ENCODE measurements at places on chromosomes 2 and 18.
A peak's percentile ranks its signal among the peaks of the same experiment; 100 is the strongest.

GRCh38 chr2:175595139-175595538, 406.9 kb downstream of the LNPK start:
- no peak for DNase-seq

DNA sequence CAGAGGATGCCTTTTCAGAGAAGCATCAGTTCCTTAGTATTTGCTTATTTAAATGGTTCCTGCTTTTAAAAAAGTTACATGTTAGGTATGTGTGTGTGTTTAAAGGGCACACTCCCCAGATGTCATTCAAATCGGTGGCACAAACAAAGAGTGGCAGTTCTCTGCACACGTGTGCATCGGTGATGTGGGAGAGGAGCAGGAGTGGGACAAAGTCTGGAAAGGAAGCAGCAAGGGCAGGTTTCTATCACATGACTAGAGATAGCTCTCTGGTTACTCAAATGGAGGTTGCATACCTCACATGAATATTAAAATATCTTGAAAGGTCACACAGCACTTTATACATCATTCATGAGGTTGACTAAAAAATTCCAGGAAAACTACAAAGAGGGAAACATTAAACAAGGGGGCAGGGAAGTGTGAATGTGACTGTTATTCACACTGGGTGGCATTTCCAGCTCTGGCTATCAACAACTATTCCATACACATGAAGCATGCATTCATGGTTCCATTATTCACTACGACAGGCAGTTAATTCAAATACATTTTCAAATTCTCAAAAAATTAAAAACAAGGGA, 64.7 kb downstream of the SEPTIN10 start:
- no peak for DNase-seq

DNA sequence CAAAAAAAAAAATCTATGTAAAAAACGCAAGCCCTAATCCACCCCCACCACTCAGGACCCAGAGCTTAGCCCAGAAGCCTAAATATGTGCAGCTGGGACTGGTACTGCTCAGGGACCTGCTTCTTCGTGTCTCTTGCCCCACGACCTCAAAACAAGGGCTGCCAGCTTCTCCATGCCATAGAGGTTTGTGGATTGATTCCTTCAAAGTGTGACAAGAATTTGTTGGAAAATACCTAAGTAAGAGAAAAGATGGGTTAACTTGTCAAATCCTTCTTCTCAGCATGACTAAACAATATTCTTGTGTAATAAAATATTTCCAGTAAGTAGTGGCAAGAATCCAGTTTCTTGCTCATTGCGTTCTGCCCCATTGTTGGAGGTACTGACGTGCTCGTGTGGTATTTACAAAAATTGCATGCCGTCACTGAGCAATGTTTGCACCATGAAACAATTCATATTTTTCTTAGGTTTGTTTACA, 825 bp upstream of the SCYGR1 start:
- DNase-seq: peak; percentile 98

DNA sequence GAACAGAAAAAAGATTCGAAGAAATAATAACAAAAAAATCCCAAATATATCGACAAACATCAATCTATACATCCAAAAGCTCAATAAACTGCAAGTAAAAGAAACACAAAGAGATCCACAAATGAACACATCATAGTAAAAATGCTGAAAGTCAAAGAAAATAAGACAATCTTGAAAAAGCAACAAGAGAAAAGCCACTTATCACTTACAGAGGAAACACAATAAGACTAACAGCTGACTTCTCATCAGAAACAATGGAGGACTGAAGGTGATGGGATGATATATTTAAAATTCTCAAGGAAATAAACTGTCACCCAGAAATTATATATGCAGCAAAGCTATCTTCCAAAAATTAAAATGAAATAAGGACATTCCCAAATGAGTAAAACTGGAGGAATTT, 140.3 kb downstream of the NDUFA10 start:
- no peak for DNase-seq

- DNase-seq: no peak
Observed at GRCh38 chr2:234953116-234954031, 1.6 kb downstream of the SH3BP4 start.

GRCh38 chr18:55310044-55310676, 277.8 kb downstream of the TCF4 start:
- DNase-seq: no peak

DNA sequence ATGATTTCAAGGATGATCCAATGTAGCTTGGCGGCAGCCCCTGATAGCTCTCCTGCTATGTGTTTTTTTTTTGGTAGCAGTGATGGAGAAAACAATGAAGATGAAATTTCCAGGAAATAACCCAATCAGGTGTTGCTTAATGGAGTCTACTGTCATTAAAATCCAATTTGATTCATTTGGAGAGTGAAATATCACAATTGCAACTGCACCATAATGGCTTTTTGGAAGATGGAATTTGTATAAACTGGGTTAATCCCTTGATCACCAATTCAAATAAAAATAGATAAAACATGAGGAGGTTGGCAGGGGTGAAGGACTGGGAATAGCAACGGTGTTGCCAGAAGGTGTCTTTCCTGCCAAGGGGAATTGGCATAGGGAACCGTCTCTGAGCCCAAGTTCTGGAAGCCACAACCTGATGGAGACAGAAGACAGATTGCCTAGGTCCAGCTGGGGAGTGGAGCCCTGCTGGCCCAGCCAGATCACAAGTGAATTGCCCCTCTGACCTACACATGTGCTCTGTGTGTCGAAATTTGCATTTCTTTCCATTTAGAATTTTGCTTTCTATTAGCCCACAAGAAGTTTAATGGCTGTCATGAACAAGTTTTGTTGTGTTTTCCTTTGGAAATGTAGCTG, 170.3 kb upstream of the SPRED2 start:
- no peak for DNase-seq

DNA sequence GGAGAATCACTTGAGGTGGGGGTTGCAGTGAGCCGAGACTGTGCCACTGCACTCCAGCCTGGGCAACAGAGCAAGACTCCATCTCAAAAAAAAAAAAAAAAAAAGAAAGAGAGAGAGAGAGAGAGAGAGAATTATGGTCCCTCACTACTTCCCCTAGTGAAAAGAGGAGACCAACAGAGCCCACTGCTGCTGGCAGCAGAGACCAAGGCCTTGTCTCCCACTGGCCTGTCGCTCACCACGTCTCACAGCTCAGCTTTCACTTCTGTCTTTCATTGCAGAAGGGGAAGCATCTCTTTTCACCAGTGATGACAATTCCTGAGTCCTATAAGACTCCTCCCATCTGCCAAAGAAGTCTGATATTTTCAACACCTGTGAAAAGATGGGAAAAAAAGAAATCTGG, 81.3 kb downstream of the CLHC1 start:
- no peak for DNase-seq

GRCh38 chr2:213237251-213237650, 47.0 kb upstream of the SPAG16 start:
- no peak for DNase-seq

GRCh38 chr2:16284941-16285625, 344.7 kb downstream of the MYCN start:
- no peak for DNase-seq

DNA sequence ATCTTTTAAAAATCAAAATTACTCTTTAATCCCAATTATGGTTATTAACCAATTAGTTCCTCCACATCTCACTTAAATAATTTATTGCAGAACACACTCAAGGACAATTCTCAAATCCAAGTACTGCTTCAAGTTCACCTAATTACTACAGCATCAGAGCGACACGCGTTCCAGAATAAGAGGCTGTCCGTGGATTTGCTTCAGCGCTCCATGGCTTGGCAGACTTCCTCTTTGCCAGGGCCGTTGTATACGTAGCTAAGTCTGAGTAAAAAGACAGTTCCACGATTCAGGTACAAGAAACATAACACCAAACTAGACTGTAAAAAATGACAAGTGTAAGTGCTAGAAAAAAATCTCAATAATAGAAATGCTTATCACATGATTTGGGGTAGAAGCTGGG, 153.2 kb upstream of the MYT1L start:
- no peak for DNase-seq

DNA sequence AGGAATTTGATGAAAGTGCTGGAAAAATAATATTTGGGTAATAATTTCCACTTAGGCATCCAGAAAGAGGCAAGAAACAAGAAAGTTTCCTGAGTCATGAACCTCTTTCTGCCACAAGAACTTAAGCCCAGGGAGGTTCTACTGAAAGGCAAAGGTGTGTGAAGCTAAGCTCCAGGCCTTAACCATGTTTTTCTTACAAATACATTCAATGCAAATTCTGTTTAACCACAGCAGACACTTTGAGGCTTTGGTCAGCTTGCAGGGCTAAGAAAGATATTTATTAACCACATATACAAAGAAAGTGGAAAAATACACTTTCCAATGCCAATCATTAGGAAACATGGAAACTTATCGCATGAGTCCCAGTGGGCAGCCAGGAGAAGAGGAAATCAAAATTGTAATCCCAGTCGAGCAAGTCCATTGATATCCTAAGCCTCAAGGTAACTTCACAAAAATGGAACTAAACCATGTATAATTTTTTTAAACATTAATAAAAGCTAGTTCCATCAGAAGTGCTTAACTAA, 68.3 kb downstream of the PIEZO2 start:
- no peak for DNase-seq

- no peak for DNase-seq
Observed at GRCh38 chr2:98952966-98953365, 16.9 kb upstream of the CRACDL start.

GRCh38 chr18:78828131-78828530, 151.5 kb upstream of the SALL3 start:
- DNase-seq: no peak

GRCh38 chr2:42658306-42658705, 89.9 kb downstream of the MTA3 start:
- no peak for DNase-seq

GRCh38 chr18:46320928-46321711, 216.9 kb downstream of the HAUS1 start:
- peak; percentile 37 for DNase-seq

DNA sequence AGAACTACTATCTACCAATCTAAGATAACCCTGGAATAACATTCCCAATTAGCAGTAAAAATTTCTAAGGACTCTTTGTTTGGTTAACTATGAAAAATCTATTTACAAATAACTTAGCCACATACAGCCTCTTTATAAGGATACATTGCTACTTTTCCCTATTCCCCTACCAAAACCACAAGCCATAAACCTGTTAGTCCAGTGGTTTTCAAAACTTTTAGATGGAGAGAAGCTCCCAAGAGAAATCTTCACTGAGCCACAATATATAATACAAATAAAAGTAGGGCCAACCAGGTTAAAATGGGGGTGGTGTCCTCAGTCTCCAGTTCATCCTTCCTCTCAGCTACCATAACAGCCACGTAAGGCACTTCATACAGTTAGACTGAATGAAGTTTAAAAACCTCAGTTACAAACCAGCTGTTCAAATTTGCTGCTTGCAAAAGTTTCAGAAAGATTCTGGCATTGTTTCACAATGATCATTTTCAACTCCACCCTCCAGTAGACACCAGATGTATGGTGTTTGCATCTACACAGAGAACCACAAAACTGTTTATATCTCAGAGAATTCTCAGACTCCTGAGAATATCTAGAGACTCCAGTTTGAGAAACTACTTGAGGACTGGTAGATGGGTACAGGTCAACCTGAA, 26.0 kb downstream of the SOS1 start:
- no peak for DNase-seq

GRCh38 chr2:68847751-68848150, 23.4 kb downstream of the BMP10 start:
- no peak for DNase-seq

- no peak for DNase-seq
Observed at GRCh38 chr2:110983133-110983532, 137.6 kb upstream of the BCL2L11 start.

DNA sequence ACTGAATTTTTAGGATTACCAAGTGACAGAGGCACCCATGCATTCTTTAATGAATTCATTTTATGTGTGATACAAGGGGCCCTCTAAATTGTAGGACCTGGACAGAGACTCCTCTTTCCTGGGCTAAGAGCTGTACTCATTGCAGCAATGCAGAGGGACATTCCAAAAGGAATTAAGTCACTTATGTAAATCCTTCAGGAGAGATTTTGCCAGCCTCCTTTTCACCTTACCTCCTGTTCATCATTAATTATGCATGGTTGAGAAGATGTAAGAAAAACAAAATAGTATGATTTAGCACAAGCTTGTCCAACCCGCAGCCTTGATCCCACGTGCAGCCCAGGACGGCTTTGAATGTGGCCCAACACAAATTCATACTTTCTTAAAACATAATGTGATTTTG, 84.5 kb upstream of the TANK start:
- DNase-seq: no peak

- DNase-seq: no peak
Observed at GRCh38 chr18:49170925-49171505, 220.2 kb upstream of the SMAD7 start.

DNA sequence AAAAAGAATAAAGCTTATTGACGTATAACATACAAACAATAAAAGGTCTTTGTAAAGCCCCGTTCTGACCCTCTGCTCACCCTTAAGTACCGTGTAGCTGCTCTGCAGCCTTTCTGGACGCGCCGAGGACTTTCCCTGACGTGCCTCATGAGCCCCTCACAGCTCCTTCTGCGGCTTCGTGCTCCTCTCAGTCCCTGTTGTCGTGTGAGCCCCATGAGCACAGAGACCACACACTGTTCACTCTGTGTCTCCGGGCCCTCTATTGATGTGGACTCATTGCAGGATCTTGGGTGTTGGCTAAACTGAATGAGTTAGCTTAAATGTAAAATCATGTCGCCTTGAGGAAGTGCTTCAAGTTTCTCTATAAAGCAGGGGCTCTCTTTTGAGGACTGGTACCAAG, 43.6 kb upstream of the INHBB start:
- DNase-seq: no peak

DNA sequence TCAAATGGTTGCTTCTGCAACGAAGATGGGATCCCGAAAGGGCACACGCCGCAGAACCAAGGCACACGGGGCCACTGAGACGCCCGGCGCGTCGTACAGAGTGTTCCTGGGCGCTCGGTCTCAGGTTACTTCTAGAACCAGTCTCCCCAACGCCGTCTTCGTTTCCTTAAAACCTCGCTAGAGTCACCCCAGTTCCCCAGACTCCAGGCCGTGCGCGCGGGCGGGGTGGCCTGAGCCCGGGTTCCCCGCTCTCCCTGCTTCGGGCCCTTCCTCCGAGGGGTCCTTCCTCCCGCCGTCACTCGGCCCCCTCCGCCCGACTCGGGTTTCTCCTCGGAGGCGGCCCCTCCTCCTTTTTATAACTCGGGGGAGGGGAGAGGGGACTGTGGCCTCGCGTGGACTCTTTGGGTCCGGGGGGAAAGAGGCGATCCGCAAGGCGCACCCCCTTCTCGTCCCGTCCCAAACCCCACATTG, 774 bp upstream of the FZD7 start:
- DNase-seq: no peak

GRCh38 chr2:188292348-188293239, 920 bp downstream of the GULP1 start:
- DNase-seq: peak; percentile 82

GRCh38 chr2:200484934-200485333, 24.9 kb downstream of the KCTD18 start:
- no peak for DNase-seq

DNA sequence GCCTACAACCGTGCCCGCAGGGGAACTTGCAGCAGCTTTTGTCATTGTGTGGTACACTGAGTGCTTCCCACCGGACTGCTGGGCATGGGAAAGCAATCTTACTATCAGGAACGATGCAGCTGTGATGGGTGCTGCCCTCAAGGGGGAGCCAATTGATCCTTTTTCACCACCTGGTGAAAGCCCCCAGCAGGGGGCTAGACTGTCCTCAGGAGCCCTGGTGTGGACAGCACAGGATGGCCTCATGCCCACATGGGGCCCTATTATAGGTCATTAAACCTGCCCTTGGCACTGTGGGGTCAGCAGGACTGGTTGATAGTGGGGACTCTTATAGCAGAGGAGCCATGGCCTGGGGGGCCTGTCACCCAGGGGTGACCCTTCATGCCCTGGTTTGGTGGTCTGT, 172.2 kb downstream of the GLI2 start:
- DNase-seq: no peak

GRCh38 chr2:64263315-64263714, 119.1 kb upstream of the PELI1 start:
- DNase-seq: peak; percentile 51
